Midbrain (tissue), 1 donor: ENCODE measurements at places on chromosomes 3 and 15.
A peak's percentile ranks its signal among the peaks of the same experiment; 100 is the strongest.

DNA sequence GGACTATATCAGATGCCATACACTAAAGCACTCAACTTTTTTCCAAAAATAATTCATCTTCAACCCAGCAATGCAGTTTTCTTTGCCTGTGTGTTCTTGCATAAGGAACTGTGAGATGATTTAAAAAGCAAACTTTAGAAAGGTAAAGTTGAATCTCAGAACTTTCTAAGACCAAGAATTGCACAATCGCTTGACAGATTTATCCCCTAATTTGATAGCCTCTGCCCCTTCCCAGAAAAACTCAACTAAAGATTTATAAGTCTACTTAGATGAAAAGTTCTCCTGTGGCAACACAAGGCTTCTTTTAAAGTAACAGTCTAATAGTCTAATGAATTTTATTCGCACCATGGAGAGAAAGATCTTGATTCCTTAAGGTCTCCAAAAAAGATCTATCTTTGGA lies 259.3 kb downstream of the MAGI1 start:
- DNase-seq, result no peak

DNA sequence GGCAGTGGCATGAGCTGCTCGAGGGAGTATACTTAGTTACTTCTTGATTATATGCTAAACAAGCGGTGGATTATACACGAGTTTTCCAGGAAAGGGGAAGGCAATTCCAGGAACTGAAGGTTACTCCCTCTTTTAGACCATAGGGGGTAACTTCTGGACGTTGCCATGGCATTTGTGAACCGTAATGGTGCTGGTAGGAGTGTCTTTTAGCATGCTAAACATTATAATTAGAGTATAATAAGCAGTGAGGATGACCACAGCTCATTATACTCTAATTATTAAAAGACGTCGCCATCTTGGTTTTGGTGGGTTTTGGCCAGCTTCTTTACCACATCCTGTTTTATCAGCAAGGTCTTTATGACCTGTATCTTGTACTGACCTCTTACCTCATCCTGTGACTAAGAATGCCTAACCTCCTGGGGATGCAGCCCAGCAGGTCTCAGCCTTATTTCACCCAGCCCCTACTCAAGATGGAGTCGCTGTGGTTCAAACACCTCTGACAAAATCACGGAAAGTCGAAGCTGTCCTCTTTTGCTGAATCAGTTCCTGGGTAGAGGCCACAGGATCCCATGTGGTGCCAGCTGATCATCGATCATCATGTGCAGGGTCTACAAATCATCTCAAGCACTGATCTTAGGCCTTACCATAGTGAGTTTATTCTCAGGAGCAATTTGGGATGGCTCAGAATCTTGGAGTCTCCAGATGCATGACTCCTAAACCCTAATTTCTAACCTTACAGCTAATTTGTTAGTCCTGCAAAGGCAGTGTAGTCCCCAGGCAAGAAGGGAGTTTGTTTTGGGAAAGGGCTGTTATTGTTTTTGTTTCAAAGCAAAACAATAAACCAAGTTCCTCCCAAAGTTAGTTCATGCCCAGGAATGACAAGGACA lies 149.1 kb downstream of the TJP1 start:
- DNase-seq, result no peak

DNA sequence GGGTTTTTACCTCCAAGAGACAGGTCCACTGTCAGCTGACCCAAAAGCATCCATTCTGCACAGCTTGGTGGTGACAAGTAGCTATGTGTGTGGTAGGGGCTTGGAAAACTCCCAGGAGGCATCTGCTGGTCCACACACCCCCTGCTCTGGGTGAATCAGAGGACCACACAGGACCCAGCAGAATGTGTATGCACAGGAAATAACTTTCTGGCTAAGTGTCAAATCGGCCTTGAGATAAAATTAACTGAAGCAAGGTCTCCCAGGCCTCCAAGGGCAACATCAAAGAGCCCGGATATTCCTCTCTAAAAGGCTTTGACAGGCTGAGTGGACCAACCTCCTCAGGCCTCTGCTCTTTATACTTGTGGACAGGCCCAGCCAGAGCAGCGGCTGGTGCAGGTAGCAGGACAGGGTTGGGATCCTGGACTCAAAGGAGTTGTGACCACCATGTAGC lies 66.5 kb downstream of the CTNNB1 start:
- DNase-seq, result no peak

DNA sequence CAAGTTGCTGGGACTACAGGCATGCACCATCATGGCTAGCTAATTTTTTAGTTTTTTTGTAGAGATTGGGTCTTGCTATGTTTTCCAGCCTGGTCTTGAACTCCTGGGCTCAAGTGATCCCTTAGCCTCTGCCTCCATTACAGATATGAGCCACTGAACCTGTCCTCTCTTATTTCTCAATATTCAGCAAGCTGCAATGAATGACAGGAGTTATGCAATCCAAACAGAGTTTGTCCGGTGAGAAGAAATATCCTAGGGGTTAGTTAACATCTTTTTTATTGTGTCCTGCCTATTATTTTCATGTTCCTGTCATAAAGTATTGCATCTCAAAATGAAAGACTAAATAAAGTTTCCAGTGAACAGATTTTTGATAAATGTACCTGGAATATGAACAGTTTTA lies 1161.4 kb downstream of the OTOL1 start:
- no peak for DNase-seq

DNA sequence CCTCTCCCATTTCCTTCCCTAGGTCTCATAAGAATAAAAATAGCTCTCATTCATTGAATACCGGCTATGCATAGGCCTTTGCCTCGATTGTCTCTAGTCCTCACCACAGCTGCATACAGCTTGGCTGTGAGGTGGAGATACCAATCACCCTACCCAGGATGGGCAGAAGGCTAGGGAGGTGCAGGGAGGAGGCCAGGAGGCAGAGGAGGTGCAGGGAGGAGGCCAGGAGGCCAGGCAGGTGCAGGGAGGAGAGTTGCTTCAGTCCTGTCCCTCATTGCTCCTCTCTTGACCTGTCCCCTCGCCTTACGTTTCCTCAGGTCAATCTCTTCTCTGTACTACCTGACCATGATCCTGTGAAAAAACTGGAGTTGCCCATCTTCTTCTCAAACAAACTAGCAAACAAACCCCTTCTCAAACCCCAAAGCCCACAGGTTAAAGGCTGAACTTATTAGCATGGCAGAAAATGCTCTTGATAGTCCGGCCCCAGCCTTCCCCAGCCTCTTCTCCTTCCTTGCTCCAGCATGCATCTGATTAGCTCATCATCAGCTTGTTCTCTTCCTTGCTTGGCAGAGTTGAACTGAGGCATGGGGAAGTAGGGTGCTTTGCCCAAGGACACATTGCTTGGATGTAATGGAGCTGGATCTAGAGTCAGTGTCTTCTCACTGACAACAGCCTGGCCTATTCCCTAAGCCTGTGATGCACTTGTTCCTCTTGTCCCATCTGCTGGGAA lies 15.8 kb downstream of the PODXL2 start:
- no peak for DNase-seq

DNA sequence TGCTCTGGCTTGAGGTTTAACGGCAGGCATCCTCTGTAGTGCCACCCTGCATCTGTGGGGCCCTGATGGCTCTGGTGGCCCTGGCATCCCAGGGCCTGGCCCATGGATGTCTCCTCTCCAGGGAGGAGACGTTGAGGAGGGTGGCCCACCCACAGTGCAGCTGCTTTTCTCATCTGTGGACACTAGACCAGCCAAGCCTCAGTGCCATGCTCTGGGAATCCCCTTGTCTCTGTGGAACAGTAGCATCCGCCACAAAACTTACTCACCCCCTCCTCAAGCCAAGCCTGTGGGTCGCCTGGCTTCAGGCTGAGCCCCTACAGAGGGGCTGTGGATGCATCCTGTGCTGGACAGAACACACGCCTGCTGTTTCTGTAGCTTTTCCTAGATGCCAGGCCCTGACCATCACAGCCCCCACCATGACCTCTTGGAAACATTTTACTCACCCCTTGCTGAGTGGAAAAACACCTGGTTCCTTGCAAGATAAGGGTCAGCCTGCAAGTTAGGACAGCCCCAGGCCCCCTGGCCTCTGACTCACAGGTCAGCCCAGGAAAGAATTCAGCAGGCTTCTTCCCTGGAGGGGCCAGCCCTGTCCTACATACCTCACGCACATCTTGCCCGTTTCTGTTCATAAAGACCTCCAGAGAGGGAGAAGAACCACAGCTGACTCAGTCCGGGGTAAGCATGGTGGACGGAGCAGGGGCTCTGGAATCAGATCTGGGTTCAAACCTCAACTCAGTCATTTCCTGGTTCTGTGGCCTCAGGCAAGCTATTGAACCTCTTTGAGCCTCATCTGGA lies 19.0 kb downstream of the PAK6 start:
- no peak for DNase-seq

- no peak for DNase-seq
These were observed 296.8 kb downstream of the ARRDC4 start for GRCh38 chr15:98257290-98257689.

DNA sequence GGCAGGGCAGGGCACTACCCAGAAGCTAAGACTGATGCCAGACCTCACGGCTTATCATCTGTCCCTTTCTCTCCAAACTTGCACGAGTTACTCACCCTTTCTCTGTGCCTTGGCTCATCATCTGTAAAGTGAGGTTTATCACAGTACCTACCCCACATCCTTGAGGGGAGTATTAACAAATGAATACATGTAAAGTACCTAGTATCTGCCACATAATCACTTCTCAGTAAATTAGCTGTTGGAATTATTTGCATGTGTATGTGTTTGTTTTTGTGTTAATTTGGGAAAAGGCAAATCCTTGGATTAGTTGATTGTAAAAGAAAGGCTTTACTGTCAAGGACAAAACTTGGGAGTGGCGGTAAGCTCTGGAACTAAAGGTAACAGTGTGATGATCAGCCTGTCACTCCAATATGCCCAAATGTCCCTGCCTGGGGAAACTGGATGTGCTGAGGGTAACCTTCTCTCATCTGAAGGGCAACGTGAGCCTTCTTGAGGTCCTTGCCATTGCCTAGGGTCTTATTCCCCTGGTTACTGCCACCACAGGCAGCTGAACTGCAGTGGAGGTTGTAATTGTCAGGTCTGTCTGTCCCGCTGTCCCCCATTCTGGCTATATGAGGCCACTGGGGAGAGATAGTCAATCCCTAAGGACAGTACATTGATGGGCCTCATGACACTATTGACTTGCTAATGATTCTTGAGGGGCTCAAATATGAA lies 269.4 kb downstream of the CLSTN2 start:
- no peak for DNase-seq

DNA sequence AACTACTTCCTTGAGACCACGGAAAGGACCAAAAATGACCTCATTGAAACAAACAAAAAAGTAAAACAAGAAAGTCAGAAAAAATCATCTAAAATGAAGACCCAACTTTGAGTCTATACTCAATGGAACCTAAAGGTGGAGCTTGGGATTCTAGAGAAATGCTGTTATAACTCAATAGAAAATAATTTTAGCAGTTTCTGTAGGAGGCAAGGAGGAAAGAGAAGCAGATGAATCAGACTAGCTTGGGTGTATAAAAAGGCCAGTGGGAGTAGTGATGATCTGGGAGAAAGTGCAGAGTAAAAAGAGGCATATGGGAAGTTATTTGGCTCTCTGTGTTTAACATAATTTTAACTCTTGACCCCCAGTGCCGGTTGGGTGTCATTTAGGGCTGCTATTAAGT lies 94.4 kb downstream of the TMCO5A start:
- DNase-seq, result no peak

GRCh38 chr15:44654858-44655257 lies 8.6 kb downstream of the SPG11 start:
- no peak for DNase-seq

GRCh38 chr15:86165265-86166211 lies 85.9 kb downstream of the AGBL1 start:
- DNase-seq, result no peak

DNA sequence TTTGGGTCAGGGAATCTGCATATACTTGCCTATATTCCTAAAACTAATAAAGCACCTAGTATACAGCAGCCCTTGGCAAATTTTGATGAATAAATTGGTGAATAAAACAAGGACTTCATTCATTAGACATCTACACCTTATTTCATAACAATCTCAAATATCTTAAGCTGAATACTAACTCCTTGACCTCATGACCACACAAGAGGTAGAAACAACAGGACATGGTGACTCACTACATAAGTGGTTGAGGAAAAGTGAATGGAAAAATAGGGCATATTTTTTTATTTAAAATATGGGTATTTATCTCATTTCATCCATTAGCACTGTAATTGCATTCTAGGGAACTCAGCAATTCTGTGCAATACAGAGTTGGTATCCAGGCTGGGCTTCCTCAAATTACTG lies 7.8 kb upstream of the STAC start:
- no peak for DNase-seq

GRCh38 chr3:131323014-131323413 lies 58.6 kb upstream of the NUDT16 start:
- no peak for DNase-seq

- DNase-seq, result peak; percentile 79
These were observed 294.0 kb downstream of the RORA start for GRCh38 chr15:60935130-60935529.

- no peak for DNase-seq
These were observed 227.2 kb upstream of the TBL1XR1 start for GRCh38 chr3:177424521-177424920.

DNA sequence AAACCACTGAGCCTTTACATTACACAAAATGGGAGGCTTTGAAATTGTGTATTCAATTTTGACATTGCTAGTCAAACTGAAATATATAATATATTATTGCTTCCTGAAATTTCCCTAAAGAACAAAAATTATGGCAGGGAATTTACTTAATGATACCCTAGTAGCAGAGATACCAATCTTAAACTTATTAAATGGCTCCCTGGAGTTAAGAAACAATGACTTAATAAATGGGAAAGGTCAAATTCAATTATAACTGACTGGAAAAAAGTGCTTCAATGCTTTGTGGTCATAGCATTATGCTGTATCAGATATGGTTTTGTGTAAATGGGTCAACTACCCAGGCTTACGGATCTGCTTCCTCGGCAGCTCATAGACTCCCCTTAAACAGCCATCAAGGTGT lies 244.1 kb downstream of the CNTN3 start:
- DNase-seq, result no peak

GRCh38 chr3:102233881-102234280 lies 200.9 kb upstream of the ZPLD1 start:
- DNase-seq, result no peak

DNA sequence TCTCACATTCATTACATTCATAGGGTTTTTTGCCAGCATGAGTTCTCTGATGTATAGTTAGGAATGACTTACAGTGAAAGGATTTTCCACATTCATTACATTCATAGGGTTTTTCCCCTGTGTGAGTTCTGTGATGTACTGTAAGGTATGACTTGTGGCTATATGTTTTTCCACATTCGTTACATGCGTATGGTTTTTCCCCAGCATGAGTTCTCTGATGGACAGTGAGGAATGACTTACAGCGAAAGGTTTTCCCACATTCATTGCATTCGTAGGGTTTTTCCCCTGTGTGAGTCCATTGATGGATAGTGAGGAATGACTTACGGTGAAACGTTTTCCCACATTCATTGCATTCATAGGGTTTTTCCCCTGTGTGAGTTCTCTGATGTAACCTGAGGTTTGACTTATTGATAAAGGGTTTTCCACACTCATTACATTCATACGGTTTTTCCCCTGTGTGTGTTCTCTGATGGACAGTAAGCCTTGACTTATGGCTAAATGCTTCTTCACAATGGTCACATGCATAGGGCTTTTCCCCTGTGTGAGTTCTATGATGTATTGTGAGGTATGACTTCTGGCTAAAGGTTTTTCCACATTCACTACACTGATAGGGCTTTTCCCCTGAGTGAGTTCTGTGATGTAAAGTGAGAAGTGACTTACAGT lies 47.4 kb downstream of the ZNF717 start:
- no peak for DNase-seq

- DNase-seq, result no peak
These were observed 143.1 kb downstream of the CDIN1 start for GRCh38 chr15:36722555-36722954.

- DNase-seq, result peak; percentile 73
These were observed 10.2 kb upstream of the KCNMB3 start for GRCh38 chr3:179260949-179261765.

- DNase-seq, result no peak
These were observed 97.2 kb downstream of the HES1 start for GRCh38 chr3:194233150-194233549.
